ENCODE measurements at places on chromosomes 5 and 9.
A peak's percentile ranks its signal among the peaks of the same experiment; 100 is the strongest.

DNA sequence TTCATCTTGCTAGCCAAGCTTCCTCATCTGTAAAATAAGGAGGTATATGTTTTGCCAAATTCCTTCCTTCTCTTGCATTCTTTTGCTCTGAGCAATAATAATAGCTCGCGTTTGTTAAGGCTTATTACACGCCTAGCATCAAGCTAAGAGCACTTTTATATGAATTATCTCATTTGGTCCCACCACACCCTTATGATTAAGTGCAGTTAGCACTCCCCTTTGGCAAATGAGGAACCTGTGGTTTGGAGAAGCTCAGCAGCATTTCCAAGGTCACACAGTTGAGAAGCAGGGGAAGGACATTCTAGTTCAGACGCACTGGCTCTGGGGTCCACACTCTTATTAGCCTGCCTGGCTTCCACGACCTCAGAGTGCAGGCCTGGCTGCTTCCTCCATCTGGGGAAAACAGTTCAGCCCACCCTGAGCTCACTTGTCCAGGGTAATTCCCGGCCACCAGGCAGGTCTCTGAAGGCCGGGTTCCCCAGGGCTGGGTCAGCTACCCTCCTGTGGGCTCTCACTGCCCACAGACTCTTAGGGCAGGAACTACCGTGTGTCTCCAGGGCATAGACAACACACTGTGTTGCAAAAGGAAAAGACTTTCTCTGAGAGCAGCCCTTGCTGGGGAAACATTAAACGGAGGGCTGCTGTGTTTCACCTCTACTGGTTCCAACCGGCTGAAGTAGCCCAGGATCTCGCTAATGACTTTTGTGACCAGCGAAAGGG, 9.9 kb upstream of the FBP1 start:
- DNase-seq: peak; percentile 98

DNA sequence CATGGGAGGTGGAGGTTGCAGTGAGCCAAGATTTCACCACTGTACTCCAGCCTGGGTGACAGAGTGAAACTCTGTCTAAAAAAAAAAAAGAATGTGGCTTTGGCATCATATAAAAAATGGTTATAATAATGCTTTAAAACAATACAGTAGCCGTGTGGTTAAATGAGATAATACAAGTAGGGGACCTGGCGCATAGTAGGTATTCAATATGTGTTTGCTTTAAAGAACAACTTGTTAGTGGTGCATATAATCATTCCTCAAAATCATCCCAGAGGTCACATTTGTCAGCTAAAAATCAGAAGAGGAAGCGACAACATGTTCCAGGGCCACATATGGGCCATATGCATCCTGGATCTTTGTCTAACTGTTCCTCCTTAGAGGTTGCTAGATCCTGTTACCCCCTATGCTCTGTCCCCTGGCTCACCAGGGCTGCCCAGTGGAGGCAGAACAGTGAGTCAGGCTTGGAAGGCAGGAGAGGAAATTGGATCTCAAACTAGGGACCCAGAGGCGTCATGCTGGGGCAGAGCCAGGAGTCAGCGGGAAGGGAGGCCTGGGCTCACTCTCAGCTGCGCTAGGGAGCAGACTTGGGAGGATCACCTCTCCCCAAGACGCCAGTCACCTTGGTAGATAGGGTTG, 27.7 kb downstream of the LHX6 start:
- no peak for DNase-seq

DNA sequence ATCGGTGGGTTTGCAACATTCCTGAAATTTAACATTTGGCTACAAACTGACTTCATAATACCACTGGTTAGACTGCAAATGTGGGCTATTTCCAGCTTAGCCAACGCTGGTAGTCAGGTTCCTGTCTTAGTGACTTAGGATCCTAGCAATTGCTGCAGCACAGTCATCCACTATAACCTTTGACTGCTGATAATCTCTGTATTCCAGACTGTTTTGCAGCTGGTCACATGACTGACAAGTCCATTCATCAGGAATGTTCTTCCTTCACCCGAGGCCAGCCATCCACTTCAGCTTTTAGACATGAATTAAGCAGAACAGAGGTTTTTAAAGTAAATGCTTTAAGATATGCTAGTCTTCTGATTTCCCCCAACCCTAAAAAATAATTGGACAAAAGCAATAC, 425.9 kb upstream of the MPDZ start:
- DNase-seq: no peak

GRCh38 chr5:34915139-34915855, at the start of the genes BRIX1 and RAD1:
BRIX1 (plus strand) TSS chr5:34915711; CDS start chr5:34915739, 28 bp downstream.
RAD1 (minus strand) TSS chr5:34915504; CDS start chr5:34914892, 612 bp downstream.
- peak; percentile 98 for DNase-seq

DNA sequence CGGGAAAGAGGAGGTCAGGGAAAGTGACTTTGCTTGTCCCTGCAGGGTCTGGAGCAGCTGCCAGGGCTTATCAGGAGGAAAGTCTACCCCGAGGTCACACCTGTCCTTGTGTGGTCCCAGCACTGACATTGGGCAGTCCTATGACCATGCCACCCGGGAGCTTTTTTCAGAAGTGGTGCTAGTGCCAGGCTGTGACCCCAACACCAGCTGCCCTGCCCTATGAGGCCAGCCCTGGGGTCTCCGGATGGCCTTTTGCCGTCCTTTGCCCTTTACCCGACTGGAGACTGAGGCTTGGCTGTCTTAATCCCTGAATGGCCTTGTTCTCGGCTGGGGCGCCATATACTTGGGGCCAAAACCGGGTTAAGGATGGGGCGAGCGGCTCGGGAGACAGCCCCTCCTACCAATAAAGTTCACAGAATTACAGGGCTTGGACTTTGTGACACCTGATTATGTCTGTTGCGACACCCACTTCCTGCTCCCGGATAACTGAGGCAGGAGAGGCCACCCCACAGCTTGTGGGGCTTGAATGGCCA, 22.2 kb upstream of the SLC9A3 start:
- no peak for DNase-seq

DNA sequence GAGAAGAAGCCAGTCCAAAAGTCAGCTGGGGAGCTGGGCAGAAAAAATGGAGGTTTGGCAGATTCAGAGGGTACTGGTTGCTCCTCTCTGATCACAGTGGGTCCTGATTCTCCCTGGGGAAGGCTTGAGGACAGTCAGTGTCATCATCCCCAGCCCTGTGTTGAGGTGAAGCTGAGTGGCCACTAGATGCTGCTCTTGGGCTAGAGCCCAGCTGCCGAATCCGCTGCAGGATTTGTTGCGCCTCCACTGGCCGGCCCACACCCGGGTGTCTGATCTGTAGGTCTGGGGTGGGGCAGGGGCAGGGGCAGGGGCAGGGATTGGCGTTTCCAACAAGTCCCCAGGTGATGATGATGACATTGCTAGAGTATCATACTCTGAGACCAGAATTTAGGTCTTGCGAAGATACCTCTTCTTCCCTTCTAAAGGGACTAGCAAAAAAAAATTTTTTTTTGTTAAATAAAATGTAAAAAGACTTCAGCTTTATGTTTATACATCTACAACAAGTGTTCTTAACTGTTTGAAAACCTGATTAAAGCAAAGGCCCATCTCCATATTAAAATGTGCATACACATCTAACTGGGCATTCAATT, 106.8 kb downstream of the PDE6A start:
- peak; percentile 32 for DNase-seq

DNA sequence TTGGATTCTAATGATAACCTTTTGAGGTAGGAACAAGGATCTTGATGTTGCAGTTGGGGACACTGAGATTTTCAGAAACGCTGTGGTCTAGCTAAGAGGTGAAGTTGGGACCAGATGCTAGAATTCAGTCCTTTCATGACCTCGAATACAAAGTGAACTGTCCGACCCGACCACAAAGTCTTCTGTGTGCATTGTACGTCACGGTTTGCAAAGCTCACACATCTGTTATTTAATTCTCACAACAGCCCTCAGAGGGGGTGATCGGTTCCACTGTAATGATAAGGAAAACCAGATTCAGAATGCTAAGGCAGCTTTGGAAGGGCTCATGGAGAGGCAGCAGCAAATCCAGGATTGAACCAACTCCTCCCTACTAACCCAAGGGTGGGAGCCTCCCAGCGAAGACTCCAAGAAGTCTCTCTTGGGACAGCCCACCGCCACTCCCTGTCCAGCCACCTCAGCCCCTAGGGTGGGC, 16.6 kb upstream of the KIF12 start:
- DNase-seq: no peak

DNA sequence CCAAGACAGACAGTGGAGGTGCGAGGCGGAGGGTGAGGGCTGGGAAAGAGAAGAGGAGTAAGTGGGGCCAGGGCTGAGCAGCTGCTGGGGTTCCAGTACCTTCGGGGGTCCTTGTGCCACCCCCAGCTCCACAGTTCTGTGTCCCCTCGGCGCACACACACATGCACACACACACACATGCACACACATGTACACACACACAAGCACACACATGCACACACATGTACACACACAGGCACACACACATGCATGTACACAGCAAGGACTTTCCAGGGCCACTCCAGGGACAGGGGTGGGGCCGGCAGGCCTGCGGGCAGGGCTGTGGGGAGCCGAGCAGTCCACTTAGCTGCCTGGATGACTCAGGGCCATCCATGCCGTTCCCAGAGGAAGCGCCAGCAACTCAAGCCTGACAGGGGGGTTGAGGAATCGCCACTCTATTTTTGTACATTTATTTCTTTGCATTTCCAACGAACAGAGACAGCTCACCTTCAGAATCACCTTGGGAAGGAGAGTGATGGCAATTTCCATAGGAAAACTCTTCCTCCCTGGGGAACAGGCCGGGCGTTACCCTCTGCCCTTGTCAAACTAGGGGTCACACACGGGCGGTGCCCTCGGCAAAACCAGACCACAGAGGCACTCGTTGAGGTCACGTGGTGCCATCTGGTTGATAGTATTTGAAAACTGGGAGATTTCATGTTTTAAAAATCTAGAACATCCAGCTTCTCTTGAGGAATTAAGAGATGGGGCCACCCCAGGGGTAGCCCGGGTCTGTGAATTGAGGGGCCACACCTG, 135.7 kb downstream of the ADAMTS2 start:
- DNase-seq: no peak

- DNase-seq: peak; percentile 52
Measured at GRCh38 chr5:43227655-43228054, 35.6 kb downstream of the NIM1K start.

DNA sequence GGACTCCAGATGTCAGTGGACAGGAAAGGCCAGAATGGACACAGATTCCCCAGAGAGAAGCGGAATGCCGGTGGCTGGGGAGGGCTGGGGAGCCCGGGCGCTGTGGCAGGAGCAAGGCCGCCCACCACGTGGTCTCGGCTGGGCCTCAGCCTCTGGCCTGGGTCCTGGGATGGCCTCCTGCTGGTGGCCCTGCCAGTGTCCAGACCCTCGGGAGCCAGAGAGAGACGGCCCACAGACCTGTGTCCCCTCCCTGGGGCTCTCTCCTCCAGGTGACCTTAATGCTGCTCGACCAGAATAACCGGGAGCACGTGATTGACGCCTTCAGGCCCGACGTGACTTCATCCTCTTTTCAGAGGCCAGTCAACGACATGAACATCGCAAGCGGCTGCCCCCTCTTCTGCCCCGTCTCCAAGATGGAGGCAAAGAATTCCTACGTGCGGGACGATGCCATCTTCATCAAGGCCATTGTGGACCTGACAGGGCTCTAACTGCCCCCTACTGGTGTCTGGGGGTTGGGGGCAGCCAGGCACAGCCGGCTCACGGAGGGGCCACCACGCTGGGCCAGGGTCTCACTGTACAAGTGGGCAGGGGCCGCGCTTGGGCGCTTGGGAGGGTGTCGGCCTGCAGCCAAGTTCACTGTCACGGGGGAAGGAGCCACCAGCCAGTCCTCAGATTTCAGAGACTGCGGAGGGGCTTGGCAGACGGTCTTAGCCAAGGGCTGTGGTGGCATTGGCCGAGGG, 19.0 kb downstream of the FBXW5 start:
- DNase-seq: no peak

DNA sequence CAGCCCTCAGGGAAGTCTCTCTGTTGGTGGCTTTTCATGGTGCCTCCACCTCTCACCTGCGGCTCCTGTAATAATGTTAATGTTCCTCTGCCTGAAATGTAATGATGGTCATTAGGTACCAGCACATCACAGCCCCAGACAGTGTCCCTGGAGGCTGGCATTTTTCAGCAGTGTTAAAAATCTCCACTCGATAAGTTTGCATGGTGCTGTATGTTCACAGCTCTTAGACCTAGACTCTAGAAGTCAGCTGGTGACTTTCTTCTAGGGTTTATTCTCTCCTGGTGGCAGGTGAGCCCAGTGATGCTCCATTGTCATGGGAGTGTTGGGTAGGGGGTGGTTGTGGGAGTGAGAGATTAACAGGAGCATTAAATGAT, 53.1 kb downstream of the GPR107 start:
- no peak for DNase-seq

DNA sequence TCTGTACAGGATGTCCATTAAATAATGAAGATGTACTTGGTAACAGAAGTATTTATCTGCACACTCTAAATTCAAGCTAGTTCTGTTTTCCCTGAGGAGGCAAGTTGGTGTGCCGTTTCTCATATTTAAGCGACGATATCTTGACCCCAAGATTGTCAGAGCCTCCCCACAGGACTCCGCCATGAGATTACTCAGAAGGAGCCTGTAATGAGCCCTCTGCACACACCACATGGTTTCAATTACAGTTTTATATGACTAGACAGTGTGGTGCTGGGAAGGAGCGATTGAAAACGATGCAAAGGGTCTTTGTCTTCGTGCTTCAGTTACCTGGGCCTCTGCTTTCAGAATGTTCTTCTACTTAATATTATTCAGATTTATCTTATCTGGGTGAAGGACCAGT, 840.4 kb upstream of the WWC1 start:
- DNase-seq: no peak

DNA sequence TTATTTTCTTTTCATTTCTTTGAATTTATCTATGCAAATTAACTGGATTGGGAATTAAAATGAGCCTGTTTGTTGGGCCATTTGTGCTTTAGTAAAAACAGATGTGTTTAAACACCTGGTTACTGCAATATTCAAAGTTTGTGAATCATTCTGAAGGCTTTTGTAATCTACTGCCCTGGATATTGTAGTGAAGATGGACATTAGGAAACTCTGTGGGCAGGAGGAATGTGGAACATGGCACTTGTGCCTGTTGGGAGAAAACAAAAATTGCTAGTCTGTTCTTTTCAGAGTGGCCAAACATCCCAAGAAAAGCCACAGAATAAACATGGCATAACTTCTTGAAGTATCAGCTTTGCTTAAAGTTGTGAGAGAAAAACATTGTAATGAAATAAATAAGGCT, 40.8 kb downstream of the CHSY3 start:
- no peak for DNase-seq

DNA sequence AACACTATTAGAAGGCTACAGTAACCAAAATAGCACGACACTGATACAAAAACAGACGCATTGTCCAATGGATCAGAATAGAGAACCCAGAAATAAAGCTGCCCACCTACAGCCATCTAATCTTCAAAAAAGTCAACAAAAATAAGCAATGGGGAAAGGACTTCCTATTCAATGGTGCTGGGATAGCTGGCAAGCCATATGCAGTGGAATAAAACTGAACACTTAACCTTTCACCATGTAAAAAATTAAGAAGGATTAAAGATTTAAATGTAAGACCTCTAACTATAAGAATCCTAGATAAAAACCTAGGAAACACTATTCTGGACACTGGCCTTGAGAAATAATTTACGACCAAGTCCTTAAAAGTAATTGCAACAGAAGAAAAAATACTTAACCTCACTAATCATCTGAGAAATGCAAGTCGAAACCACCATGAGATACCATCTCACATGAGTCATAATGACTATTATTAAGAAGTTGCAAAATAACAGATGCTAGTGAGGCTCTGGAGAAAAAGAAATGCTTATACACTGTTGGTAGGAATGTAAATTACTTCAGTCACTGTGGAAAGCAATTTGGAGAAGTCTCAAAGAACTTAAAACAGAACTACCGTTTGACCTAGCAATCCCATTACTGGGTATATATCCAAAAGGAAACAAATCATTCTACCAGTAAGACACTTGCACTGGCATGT, 203.3 kb upstream of the CDH9 start:
- DNase-seq: peak; percentile 9

- DNase-seq: no peak
Measured at GRCh38 chr5:35359859-35360258, 129.6 kb upstream of the PRLR start.

GRCh38 chr5:72539038-72539437, 31.8 kb upstream of the ZNF366 start:
- no peak for DNase-seq
